Esophagus mucosa (tissue), 1 donor: ENCODE measurements at places on chromosomes 1 and 21. TPM values are rescaled to one million over a fixed set of nuclear protein-coding genes. Genes with fewer than 3 reads are reported as not detected.

The LYPD8 gene
- total RNA-seq = not detected

The PGLYRP4 gene
- total RNA-seq = 14.5 TPM

The KIAA0040 gene
- total RNA-seq = 6.3 TPM

The CADM3 gene
- 0.48 TPM for total RNA-seq

The KRTAP21-2 gene
- not detected for total RNA-seq

The CD1E gene
- not detected for total RNA-seq

DNA sequence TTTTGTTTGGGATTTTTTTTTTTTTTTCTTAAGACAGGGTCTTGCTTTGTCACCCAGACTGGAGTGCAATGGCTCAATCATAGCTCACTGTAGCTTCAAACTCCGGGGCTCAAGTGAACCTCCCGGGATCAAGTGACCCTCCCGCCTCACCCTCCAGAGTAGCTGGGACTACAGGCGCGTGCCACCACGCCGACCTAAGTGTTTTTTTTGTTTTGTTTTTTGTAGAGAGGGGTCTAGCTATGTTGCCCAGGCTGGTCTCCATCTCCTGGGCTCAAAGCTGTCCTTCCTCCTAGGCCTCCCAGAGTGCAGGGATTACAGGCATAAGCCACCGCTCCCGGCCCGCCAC is 776 bp downstream of the HLCS start:
- no peak for ATAC-seq

DNA sequence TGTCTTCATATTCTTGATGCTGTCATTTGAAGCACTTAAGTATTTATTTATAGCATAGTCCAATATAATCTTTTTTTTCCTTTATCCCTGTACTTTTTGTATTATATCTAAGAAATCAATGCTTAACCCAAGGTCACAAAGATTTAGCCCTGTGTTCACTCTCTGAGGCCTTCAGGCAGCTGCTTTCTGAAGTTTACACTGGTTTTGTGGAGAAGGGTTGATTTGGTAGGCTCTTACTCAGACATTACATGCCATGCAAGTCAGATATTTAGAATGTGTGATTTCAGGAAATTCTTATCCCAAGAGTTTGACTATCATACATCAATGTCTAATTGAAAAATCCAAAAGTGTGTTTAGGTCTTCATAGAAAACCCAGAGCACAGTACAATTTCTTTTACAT is 56.3 kb downstream of the PALMD start:
- ATAC-seq = no peak

DNA sequence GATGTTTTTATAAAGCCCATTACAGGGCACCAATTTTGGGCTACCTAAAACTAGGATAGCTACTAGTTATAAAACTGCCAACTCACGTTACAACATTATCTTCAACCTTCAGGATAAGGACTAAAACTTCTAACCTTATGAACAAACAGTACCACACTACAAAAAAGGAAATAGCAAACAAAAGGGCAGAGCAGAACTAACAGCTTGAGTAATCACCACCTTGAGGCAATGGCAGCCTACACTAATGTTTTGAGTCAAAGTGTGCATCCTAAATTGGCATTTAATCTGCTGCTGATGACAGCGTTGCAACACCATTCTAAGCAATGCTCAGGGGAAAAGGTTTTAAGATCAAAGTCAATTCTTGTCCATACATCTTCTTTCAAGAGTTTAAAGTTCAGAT is 27.2 kb downstream of the PTP4A2 start:
- peak; percentile 64 for ATAC-seq

DNA sequence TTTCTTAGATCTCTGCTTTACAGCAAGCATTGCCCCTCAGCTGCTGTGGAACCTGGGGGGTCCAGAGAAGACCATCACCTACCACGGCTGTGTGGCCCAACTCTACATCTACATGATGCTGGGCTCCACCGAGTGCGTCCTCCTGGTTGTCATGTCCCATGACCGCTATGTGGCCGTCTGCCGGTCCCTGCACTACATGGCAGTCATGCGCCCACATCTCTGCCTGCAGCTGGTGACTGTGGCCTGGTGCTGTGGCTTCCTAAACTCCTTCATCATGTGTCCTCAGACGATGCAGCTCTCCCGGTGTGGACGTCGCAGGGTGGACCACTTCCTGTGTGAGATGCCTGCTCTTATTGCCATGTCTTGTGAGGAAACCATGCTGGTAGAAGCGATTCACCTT is 33.4 kb upstream of the OR2B11 start:
- no peak for ATAC-seq

- ATAC-seq = no peak
Measured at GRCh38 chr21:35861661-35862060, 198.7 kb downstream of the SETD4 start.

DNA sequence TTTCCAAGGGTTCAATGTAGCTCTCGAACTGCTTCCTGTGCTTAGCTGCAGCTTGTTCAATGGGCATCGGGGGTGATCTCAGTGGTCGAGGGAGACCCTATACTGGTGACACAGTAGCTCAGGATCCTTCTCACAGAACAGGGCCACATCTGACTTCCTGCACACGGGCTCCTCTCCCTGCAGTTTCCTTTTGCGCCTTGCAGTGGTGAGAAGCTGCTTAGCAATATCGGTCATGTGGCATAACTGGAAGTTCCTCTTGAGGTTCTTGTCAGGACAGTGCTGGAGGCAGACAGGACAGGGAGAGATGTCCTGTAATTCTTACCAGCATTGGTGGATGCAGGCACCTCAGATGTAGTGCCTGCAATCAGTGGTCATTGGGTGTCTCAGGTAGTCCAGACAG is 140.5 kb upstream of the MAP1LC3C start:
- no peak for ATAC-seq

DNA sequence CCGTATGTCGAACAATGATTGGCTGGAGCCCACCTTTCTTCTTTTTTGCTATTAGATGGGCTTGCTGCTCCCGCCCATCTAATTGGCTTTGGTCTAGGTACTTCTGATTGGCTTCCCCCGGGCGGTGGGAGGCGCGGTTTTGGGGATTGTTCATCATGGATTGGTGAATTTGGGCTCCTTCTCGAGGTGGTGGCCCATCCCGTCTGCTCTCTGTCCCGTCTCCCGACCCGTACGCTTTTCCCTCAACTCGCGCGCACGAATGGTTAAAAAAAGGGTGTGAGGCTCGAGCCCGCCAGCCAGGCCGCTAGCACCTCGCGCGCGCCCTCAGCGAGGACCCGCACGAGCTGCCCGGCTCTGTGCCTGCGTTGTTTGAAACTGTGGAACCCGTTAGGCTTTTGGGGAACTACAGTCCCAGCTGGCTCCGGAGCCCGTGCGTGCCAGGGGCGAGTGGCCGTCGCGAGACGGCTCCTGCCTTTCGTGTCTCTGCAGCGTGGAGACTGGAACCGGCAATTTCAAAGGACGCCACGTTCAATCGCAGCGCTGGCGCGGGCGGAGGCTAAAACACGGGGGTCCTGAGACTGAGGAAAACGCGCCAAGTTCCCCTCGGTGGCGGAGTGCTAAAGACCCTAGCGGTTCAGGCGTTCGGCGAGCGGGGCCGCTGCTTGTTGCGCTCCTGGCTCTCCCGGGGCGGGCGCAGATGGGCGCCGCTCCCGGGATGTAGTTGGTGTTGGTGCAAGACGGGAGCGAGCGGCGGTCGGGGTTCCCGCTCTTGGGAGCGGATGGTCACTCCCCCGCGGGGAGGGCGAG is at the start of gene USP1:
TSS of gene USP1 (plus strand) at position 584 of the 807 bp plus-strand sequence. CDS start 2,819 bp downstream, outside the sequence.
- ATAC-seq = peak; percentile 95

GRCh38 chr21:26795412-26795805 is 49.8 kb downstream of the ADAMTS1 start:
- ATAC-seq = no peak

DNA sequence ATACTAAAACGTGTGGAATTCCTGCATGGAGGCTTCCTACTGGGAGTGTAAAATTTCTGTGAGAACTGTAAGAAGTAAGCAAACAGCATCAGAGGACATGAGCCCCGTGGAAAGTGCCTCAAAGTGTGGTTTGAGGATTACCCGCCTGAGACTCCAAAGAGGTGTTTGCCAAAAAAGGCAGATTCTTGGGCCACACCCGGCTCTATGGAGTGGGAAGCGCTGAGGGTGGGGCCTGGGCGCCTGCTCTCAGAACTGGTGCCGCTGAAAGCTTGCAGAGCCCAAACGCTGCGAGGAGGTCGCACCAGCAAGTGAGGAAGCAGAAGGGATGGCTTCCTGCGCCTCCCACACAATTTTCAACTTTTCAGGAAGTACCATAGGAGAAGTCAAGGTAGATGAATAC is 43.0 kb upstream of the PSEN2 start:
- peak; percentile 69 for ATAC-seq
